ENCODE measurements at places on chromosomes 5 and 9.

- no peak for DNase-seq
These were observed 211.4 kb upstream of the FTMT start for GRCh38 chr5:121640298-121640697.

GRCh38 chr9:93963969-93964368 is 8.8 kb upstream of the BARX1 start:
- DNase-seq, result no peak

DNA sequence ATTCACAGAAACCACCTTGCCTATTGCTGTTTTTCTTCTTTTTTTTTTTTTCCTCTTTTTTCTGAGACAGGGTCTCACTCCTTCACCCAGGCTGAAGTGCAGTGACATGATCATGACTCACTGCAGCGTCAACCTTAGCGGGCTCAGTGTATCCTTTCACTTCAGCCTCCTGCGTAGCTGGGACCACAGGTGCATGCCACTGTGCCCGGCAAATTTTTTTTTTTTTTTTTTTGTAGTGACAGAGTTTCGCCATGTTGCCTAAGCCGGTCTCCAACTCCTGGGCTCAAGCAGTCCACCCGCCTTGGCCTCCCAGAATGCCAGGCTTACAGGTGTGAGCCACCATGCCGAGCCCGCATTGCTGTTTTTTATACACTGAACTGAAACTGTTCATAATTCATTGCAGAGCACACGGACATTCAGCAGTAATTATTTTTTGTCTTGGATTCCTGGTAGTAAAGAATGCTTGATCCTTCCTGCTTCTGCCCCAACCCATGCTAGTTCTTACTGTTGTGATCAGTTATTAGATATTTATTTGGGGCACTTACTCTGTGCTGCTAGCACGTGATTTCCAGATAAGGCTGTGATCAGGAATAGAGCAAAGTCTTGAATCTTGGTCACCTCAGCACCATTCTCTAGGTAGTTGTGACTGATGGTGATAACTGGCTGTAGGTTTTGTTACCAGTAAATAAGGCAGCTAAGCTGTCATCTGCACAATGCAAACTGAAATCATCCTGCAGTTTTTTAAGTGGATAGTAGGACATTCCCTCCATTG is 14.0 kb downstream of the MAP3K1 start:
- DNase-seq, result peak; percentile 22

DNA sequence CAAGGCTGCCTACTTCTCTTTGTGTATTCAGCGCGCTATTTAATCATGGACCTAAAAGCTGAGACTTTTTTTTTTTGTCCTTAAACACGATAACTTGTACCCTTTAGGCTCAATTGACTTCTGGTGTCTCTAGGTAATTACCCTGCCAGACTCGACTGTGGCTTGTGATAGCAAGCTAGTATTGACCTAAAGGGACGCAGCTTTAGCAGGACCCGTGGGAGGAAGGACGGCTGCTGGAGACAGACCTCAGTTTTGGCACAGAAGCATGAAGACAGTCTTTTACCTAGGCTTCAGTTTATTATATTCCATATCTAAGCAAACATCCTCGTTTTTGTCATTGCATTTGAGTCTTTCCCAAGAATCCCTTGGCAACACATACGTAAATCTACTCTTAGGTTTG is 115.3 kb downstream of the SMC2 start:
- no peak for DNase-seq

DNA sequence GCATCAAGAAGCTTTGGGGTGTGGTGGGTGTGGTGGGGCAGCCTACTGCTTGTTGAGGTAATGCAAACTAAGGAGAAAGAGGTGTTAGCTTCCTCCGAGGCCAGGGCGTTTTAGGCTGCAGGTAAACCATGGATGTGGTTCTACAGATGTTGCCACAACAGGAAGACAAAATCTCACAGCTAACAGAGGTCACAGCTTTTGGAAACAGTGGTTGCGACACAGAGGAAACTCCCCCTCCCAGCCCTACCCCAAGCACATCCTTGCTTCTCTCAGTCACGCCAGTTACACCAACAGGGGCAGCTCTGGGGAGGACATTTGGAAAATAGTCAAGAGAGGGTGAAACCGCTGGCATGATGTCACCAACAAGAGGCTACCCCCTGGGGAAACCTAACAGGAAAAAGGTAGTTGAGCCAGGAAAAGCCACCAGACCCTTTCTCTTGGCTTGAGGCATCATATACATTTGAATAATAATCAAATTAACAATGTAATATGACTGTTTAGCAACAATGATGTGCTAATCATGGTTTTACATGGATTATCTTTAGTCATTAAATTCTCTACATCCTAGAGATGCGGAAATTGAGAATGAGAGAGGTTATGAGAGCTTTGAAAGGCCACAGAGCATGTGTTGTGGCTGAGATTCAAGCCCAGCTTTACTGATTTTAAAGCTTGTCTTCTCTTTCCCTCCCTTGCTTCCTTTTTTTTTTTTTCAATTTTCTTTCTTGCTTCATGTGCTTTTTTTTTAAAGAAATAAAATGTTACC is 82.2 kb upstream of the IL12B start:
- DNase-seq, result peak; percentile 72

GRCh38 chr9:36980148-36980974 is 53.7 kb downstream of the PAX5 start:
- DNase-seq, result no peak

GRCh38 chr5:133457439-133458355 is 154.6 kb downstream of the FSTL4 start:
- no peak for DNase-seq

- no peak for DNase-seq
These were observed 87.8 kb downstream of the RAI14 start for GRCh38 chr5:34743878-34744277.

DNA sequence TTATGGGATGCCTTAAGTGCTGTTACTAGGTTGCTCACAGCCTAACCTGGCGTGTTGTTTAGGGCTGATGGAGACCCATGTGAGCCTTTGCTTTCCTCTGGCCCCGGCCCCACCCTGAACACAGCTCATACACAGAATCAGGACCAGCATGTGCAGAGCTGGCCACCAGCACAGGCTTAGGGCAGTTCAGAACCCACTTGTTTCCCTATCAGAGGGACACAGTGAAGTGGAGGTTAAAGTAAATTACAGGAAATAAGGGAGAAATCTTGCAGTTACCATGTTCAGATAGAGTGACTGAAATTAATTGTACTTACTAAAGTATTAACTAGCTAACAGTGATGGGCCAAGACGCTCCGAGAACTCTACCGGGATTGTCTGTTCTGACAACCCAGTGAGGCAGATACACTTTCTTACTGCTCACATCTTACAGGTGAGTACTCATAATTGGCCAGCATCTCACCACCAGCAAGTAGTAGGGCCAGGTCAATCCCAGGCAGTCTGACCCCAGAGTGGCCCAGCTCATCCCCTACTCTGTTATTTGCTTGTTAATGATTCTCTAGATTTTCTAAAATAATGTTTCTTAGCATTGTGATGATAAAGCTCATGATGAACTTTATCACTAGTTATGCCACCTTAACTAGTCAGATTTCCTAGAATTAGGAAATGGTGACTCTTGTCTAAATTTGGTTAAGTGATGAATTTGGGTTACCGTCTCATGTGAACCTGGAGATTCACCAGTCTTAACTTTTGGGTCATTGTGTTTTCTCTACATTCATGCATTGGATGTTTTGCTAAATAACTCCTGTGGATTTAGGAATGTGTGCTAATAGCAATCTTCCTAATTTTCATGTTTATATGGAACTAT is 15.4 kb downstream of the CCT5 start:
- no peak for DNase-seq

DNA sequence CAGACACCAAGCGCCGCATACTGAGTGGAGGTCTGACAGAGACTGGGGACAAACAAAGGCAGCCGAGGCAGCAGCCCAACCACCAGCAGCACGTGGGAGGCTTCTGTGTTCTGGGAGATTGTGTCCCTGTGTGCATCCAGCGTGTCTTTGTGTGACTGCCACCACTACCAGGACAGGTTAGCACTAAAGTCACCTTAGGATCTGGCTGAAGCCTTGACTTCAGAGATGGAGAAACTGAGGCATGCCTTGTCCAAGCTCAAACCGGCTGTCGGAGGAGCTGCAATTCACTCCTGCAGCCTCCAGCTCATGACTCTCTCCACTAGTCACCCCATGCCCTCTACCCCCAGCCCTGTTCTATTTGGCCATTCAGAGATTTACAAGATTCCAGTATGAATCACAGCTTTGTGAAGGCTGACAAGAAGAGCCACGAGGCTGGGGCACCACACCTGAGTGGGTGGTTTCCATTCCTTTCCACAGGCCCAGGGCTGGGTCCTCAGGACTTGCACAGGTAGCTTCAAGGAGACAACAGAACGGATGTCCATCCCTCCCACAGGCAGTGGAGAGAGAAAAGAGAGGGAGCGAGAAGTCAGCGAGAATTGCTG is 69.3 kb downstream of the SHB start:
- no peak for DNase-seq

DNA sequence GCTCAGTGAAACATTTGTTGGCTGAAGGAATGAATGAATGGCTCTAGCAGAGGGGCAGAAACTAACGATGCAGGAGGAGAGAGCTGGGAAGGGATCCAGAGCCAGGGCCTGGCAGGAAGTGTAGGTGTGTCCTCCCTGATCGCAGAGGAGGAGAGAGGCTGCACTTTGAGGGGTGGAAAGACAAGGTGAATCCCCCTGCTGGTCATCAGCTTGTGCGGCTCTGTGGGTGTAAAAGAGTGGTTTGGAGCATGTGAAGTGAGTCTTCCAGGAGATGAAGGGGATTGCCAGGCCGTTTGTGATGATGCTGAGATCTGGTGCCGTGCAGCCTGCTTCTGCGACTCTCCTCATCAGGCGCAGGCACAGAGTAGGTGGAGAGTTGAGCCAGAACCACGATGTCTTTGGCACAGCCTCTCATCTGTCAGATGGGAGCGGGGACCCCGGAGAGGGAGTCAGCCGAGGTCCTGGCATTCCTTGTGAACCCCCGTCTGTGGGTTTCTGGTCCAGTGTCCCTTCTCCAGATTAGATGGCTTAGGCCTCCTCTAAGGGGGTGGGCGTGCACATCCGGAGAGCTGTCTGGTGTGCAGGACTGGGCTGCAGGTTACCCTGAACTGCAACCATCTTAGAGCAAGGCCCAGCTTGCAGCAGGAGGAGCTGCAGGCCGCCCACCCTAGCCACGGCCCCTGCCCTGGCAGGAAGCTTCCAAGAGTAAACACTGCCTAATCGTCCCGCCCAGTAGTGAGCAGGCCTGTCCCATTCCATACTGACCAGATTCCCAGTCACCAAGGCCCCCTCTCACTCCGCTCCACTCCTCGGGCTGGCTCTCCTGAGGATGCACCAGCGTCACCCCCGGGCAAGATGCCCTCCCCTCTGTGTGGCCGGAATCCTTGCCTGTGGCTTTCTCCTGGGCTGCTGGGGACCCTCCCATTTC is at the start of gene ADAMTS13:
Gene ADAMTS13, plus strand, starts transcription at position 753 of the 928 bp plus-strand sequence. Its CDS starts 77 bp downstream, at position 830.
- no peak for DNase-seq

DNA sequence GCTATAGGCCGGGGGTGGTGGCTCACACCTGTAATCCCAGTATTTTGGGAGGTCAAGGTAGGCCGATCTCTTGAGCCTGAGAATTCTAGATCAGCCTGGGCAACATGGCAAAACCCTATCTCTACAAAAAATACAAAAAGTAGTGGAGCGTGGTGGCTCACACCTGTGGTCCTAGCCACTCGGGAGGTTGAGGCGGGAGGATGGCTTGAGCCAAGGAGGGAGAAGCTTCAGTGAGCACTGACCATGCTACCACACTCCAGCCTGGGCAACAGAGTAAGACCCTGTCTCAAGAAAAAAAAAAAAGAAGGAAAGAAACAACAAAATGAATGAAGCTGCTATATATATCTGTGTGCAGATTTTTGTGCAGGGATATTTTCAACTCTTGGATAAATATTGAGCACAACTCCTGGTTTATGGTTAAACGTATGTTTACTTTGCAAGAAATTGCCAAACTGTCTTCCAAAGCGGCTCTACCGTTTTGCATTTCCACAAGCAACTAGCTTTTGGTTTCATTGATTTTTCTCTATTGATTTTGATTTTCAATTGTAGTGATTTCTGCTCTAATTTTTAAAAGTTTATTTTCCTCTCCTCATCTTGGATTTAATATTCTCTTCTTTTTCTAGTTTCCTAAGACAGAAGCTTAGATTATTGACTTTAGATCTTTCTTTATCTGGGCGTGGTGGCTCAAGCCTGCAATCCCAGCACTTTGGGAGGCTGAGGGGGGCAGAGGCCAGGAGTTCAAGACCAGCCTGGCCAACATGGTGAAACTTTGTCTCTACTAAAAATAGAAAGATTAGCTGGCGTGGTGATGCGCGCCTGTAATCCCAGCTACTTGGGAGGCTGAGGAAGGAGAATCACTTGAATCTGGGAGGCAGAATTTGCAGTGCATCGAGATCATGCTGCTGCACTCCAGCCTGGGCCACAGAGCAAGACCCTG is 49.2 kb downstream of the SPIN1 start:
- DNase-seq, result no peak

- no peak for DNase-seq
These were observed 45.8 kb downstream of the SRFBP1 start for GRCh38 chr5:122007546-122007945.

DNA sequence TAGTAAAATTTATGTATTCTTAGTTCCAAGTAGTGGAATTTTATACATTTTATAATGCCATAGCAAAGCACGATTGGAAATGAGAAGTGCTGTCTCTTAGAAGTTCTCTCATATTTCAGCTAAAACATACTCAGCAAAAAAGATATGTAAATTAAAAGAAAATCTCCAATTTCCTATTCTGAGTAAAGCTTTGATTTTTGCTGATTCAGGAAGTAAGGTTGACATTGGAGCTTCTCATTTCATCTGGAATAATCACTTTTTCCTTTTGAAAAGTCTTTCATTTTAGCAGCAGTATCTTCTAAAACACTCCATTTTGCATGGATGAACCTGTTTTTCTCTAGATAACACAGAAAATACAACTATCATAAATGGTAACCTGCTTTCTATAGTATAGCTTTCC is 121.0 kb downstream of the ZCCHC7 start:
- no peak for DNase-seq

DNA sequence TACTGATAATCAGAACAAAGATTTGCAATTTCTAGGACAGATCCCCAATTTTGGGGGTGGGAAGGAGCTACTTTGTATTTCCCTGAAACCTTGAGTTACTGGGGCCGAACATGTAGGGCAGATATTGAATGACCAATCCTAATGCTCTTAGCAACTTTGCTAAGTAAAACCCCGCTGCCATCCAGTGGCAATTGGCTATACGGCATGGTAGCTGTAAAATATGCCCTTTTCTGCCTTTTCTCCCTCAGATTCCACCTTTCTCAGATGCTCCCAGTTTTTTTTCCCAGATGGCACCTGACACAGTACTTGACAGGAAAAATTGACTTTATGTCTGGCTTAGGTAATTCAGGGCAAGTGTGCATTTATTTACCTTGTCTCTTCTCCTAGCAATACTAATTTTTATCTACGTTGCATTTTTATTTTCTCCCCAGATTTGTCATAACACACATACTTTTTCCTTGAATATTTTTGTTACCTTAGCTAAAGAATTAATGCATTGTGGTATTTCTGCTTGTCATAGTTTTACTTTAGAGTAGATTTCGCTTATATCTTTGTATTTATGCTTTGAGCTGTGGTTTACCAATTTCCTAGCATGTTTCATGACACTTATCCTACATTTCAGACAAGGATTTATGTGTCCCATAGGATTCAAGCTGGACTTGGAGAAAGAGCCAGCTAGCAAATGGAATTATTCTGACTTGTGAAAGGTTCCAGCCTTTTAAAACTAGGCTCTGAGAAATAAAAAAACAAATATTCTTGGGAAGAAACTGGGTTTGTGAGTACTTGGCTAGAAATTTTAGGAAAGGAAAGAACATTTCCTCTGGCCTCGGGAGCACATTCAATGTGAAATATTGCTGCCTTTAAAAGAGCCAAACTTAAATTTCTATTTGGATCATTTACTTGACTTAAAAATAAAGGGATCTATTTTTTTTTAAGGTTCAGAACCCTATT is 37.4 kb downstream of the PIK3R1 start:
- DNase-seq, result peak; percentile 25

Data from effector memory CD8-positive, alpha-beta T cell (primary cell).